ENCODE measurements at places on chromosomes 6 and 20.

- no peak for DNase-seq
These were observed 11.5 kb downstream of the PYGB start for GRCh38 chr20:25259358-25259757.

DNA sequence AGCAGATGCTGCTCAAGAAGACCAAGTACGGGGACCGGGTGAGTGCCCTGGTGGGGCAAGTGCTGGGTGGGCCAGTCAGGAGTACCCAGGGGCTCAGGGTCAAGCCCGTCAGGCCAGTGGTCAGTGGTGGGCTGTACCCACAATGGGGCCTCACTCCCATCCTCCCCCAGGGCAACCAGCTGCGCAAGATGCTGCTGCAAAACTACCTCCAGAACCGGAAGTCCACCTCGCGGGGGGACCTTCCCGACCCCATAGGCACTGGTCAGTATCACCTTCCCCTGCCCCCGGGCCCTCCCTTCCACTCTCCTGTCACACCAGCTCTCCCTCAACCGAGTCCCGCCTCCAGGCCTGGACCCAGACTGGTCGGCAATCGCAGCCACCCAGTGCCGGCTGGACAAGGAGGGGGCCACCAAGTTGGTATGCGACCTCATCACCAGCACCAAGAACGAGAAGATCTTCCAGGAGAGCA lies 27.0 kb downstream of the UQCC2 start:
- DNase-seq: no peak

GRCh38 chr6:8017705-8018104 lies 46.5 kb downstream of the BLOC1S5 start:
- DNase-seq: no peak

- no peak for DNase-seq
These were observed 2.5 kb upstream of the MANEA start for GRCh38 chr6:95574811-95575210.

DNA sequence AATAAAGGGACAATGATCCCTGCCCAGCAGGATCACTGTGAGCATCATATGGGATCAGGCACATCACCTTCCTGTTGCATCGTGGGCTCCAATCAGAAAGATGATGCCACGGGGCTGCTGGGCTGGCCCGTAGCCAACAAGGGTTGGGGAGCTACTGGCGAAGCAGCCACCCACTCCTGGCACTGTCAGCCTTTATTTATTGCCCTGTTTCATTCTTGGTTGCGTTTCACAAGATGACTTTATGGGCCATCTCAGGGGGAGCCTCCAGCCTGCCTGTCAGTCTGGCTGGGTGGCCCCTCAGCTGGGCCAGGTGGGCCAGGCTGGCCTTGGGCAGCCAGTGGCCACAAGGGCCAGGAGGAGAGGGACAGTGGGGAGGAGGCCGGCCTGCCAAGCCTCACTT lies 17.3 kb downstream of the VSTM2L start:
- DNase-seq: no peak

DNA sequence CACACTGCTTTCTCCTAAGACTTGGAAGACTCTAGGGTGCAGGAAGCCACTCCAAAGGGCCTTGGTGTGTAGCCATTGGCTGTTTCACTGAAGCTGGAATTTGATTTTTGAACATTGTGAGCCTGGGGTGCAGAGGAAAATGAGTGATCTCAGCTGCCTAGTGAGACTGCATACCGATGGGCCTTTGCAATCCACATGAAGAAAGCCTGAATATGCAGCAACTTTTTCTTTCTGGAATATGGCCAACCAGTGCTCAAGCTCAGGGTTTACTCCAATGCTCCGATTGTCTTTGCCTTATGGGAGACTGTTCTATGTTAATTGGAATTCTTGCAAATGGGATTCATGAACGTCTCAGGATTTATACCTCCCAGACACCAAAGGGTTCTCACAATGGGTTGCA lies 242.6 kb downstream of the DOK5 start:
- DNase-seq: no peak

GRCh38 chr6:72936766-72937559 lies 288.3 kb downstream of the KHDC1L start:
- DNase-seq: no peak

GRCh38 chr6:1524040-1524480 lies 85.7 kb upstream of the FOXC1 start:
- DNase-seq: peak; percentile 49

- DNase-seq: no peak
These were observed 48.1 kb upstream of the MYL9 start for GRCh38 chr20:36493051-36493800.

GRCh38 chr6:88870717-88871330 lies 92.6 kb downstream of the RNGTT start:
- no peak for DNase-seq

GRCh38 chr20:54255157-54255556 lies 47.3 kb downstream of the PFDN4 start:
- no peak for DNase-seq

DNA sequence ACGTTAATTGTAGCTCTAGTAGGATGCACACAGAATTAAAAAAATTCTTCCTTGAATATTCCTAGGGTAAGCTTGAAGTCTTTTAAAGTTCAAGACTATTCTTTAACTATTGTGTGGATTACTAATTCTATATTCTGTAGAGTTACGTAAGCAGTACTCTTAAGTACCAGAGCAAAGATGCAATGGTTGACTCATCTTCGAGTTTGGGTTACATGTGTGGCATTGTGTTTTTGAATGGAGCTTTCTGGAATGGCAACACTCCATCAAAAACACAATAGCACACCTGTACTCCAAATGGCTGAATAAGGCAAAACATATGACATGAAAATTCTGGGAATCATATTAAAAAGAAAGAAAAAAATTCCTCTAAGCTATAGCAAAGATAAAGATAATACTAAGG lies 33.5 kb upstream of the CEP162 start:
- DNase-seq: no peak

DNA sequence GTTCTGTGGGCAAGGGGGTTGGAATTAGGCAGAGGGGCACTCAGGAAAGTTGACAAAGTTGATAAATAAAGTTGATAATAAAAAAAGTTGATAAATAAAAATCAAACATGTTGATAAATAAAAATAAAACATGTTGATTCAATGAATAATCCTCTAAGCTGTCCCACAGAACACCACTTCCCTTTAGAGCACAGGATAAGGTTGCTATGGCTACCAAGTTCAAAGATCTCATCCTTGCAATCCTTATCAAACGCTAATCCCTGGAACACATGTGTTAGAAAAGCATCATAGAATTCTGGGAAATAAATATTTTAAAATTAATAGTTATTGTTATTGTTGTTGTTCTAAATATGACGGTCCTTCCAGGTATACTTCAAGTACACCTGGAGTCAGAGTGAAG lies 33.9 kb downstream of the MBOAT1 start:
- no peak for DNase-seq

GRCh38 chr6:131045139-131045538 lies 17.9 kb downstream of the EPB41L2 start:
- no peak for DNase-seq

DNA sequence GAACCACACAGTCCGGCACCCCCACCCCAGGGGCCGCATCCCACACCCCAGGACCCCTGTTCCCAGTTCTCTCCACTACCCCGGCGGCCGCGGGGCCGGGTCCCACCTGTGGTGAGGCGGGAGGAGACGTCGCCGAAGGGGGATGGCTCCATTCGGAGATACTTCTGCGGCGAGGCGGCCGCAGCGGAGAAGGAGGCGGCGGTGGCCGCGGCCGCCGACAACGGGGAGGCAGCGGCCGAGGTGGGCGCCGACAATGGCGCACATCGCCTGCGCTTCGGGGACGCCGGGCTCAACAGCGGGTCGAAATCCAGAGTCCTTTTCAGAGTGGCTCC lies 723 bp downstream of the AKIRIN2 start:
- DNase-seq: peak; percentile 70

- no peak for DNase-seq
These were observed 205.2 kb downstream of the BMP7 start for GRCh38 chr20:57061051-57061900.

DNA sequence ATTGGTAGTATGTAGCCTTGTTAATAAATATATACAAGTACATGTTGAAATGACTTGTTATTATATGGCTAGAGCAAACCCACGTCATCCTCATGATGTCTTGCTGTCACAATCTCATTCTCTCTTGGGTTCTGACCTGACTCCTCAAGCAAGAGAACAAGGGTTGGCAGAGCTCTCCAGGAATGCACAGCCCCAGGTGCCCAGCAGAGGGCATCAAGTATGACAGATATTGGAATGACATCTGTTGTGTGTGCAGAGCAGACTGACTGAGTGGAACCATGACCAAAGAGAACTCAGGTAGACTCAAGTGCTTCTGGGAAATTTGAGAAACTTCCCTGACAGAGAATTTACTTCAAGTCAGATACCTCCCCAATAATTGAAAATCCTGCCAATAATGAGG lies 90.6 kb downstream of the PAX1 start:
- no peak for DNase-seq

DNA sequence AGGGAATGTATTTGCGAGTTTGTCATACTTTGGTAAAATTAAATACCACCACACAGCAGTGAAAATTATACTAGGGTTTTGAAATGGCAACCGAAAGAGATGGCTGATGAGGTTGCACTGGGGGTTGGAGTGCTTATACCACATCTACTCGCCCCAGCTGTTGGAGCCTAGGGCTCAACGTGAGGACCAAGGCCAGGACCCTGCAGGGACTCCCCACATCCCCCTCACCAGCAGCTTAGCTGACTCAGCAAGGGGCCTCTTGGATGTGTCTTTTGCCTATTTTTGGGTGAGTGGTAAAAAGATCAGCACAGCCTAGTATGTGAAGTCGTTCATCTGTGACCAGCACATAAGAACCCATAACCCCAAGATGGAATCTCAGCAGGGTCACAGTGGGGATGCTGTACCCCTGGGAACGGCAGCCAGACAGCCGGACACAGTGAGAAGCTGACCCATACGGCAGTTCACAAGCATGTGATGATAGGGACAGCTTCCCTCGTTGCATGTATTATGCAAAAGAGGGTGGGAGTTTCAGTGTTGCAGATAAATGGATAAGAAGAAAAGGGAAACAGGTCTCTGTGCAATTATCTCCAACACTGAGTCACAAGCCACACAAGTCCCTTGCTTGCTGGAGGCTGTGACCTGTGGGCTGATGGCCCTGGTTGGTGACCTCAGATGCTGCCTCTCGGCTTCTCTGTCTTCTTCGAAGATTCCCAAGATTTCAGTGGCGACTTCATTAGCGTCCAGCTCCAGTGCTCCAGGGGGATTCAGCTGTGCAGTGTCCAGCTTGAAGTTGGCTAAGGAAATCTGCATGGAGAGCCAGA lies 20.9 kb upstream of the SPO11 start:
- DNase-seq: peak; percentile 48

GRCh38 chr20:52783769-52784168 lies 188.4 kb upstream of the TSHZ2 start:
- no peak for DNase-seq

DNA sequence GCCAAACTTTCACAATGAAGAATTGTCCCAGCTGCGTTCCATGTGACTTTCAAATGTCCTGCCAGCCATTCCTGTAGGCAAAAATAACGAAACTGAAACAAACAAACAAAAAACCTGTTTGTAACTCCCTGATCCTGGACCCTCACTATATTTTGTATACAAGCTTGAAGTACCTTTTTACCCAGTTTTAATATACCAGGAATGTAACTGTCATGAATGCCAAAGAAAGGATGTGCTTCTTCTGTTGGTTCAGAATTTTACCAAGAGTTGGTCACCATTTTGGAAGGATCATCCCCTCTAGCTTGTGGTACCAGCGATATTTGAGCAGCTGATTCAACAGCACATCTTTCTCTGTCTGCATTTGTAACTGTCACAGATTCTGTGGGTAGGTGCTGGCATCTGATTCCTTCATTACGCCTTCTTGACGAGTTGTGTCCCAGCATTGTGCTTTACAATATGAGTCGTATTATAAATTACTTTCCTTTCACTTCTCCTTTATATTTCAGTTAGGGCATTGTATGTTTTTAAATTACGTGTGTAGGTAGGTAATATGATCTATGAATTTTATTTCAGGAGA lies 93.9 kb downstream of the DLGAP4 start:
- no peak for DNase-seq

- peak; percentile 64 for DNase-seq
These were observed 3.8 kb downstream of the ZNF335 start for GRCh38 chr20:45968081-45968671.

DNA sequence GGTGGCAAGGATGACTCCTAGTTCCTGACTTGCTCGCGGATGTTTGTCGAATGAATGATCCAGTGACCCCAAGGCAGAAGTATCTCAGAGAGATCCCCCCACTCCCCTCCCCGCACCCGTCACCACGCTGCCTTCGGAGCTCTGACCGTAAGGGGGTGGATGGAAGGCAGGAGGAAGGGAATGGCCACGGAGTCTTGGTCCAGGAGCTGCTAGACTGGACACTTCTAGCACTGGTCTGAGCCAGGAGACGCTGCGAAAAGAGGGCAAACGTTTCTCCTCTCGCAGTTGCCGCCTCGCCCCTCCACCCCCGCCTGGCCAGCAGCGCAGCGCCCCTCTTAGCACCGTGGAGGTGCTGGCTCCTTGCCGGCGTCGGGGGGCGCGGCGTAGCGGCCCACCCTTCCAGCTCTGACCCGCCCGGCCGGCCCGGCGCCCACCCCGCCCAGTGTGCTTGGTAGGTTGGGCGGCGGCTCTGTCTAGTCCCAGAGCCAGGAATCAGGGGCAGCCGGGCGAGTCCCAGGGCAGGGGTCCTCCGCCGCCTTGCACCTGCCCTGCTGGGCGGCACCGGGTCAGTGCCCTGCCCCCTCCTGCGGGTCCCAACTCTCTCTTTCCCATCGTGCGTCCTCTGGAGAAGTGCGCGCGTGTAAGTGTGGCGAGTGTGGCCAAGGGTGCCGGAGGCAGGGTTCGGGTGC lies 2.4 kb upstream of the DBNDD2 start:
- no peak for DNase-seq

DNA sequence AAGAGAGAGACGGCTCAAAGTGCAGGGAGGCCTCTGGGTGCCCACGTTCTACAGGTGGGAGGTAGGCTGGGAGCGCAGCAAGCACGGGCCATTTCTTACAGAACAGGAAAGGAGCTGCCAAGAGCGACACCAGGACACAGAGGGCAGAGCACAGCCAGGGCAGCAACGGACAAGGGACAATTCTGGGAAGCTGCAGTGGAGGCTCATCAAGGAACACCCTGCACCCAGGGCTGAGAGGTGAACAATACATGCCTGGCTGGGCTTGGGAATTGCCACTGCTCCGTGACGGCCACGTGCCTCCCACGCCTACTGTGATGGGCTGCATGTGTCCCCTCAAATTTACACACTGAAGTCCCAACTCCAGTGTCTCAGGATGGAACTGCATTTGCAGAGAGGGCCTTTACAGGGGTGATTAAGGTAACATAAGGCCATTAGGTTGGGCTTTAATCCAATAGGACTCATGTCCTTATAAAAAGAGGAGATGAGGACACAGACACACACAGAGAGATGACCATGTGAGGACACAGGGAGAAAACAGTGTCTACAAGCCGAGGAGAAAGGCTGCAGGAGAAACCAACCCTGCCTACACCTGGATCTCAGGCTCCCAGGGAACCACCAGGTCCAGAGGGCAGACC lies 13.6 kb downstream of the SERPINB6 start:
- no peak for DNase-seq

GRCh38 chr6:41878961-41879405 lies 16.2 kb downstream of the USP49 start:
- no peak for DNase-seq

GRCh38 chr6:88236612-88237360 lies 70.6 kb upstream of the CNR1 start:
- DNase-seq: no peak

- DNase-seq: no peak
These were observed 117.3 kb downstream of the SMLR1 start for GRCh38 chr6:130944486-130944885.

- DNase-seq: no peak
These were observed 22.2 kb downstream of the SERPINB6 start for GRCh38 chr6:2949121-2949520.

Measured in tibial artery (tissue), 4 donors.